ENCODE measurements at places on chromosomes 6 and 20. TPM values are rescaled to one million over a fixed set of nuclear protein-coding genes. Genes with fewer than 3 reads are reported as not detected.

DNA sequence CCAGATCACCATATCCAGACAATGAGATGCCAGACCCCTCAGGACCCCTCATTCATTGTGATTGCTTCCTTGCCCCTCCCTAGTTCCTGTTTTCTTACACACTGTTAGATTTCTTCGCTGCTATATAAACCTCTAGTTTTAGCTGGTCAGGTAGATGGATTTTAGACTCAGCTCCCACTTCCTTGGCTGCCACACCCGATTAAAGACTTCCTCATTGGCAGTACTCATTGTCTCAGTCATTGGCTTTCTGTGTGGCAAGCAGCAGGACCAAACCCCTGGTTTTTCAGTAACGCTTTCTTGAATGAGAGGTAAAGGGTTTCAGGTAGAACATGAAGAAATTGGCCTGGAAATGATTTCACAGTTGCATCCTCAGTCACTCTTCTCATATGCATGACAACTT lies 47.9 kb downstream of the QRSL1 start:
- DNase-seq: no peak

GRCh38 chr6:38212579-38212978 lies 393.1 kb downstream of the ZFAND3 start:
- DNase-seq: no peak

- no peak for DNase-seq
Observed at GRCh38 chr20:50303573-50304500, 113.2 kb downstream of the CEBPB start.

- DNase-seq: no peak
Observed at GRCh38 chr6:79656134-79656533, 25.0 kb downstream of the SH3BGRL2 start.

DNA sequence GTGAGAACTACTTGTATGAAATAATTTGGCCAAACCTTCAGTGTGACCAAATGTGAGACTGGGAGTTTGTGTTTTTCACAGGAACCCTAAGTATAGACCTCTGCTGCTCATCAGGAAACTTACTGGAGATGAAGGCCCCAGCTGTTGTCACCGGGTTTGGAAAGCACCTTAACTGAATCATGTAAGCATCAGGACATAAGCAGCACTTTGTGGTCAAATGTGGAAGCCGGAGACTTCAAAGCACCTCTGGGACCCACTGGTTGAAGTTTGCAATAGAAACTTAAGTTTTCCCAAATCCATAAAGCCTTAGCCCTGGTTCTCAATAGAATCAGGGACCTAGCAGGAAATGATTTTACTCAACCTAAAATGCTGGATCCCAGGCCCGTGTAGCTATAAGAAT lies 14.3 kb downstream of the TTPAL start:
- DNase-seq: no peak

GRCh38 chr6:157323966-157324300 lies 614 bp upstream of the TMEM242 start:
- DNase-seq: peak; percentile 21

DNA sequence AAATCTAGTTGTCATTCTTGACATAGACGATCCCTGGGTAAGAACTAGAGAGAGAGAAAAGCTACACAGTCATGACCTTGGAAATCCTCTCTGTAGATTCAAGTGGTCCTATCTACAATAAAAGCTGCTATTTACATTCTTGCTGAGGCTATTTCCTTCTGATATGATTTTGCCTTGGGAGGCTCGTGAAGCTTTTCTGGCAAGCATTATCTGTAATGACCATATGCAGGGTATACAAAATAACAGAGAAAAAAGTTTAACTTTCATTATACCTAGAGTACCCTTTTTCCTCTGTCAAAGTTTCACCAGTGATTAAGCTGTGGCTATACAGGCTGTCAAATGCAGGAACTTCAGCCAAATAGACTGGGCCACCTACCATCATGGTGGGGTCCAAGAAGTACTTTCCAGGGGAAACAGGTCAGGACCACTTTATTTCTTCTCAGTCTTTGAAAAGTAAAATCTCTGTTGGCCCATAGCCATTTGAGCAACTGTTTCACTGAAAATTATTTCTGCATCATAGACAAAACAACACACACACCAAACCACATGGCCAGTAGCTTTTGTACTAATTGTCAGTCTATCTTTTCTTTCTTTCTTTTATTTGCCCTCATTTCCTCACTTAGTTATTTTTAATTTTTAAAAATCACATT lies 677.0 kb upstream of the ID4 start:
- DNase-seq: no peak

GRCh38 chr20:41125530-41126457 lies 11.5 kb upstream of the PLCG1 start:
- DNase-seq: no peak

DNA sequence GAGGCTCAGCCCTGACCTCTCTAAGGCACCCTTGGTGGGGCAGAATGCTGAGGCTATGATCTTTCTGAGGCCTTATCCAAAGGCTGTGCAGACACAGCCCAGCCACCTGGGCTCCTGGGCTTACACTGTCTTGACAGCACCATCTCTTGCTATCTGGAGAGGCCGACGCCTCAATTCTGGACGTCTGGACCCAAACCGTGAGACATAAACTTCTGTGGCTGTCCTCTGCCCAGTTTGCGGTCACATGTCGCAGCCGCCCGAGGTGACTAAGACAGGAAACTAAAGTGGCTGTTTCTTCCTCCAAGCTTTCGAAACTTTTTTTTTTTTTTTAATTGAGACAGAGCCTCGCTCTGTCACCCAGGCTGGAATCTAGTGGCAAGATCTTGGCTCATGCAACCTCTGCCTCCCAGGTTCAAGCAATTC lies 49.3 kb downstream of the PRR18 start:
- peak; percentile 40 for DNase-seq

- DNase-seq: no peak
Observed at GRCh38 chr6:82264824-82265223, 17.3 kb upstream of the IBTK start.

- no peak for DNase-seq
Observed at GRCh38 chr20:46929902-46930301, 35.3 kb downstream of the EYA2 start.

GRCh38 chr20:46315311-46315710 lies 7.0 kb upstream of the CDH22 start:
- DNase-seq: no peak

GRCh38 chr6:109672175-109672574 lies 18.8 kb downstream of the AK9 start:
- DNase-seq: no peak

DNA sequence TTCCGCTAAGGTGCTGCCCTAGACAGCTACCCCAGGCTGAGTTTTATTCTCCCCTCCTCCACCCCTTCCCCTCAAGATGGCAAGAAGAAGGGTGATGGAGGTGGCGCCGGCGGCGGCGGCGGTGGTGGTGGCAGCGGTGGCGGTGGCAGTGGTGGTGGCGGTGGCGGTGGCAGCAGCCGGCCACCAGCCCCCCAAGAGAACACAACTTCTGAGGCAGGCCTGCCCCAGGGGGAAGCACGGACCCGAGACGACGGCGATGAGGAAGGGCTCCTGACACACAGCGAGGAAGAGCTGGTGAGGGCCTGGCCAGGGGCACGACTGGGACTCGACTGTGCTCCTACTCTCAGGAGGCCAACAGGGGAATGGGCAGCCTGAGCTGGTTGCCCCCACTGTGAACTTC lies 35.1 kb downstream of the EIF2S2 start:
- no peak for DNase-seq

GRCh38 chr6:38117281-38117680 lies 297.8 kb downstream of the ZFAND3 start:
- no peak for DNase-seq

DNA sequence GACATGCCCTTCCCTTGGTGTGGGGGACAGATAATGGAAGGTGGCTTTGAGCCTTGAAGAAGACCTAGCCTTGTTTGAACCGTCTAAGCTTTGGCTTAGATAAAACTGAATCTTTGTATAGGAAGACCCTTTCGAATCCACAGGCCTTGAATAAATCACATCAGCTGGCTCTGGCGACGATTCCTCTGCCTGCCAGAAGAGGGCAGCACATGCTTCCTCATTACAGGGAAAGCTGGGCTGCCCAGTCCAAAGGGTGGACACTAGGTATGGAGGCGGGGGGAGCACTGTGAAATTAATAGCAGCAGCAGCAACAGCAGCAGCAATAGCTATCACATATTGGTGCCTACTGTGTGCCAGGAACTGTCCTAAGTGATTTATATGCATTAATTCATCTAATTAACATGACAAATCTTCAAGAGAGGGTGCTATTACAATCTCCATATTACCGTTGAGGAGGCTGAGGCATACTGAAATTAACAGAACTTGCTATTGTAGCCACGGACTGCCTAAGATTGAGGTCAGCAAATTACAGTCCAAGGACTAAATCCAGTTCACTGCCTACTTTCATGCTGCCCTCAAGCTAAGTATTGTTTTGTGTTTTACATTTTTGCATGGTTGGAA lies 85.1 kb downstream of the CLIC5 start:
- peak; percentile 33 for DNase-seq

DNA sequence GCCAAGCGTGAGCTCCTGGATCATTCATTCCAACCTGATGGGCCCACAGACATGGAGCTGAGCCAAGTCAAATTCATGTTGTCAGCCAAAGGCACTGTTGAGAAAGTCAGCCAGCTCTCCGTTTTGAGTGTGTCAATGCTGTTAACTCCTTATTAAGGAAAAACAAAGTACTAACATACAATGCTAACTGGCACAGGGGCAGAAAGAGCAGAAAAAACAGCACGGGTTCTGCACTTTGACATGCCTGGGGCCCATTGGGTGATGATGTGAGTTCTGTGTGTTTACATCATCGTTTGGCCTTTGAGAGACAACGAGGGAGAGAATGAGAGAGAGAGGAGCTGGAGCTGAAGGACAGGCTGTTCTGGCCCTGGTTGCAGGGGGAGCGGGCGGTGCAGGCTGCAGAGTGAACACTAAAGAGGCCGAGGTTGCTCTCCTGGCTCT lies 85.9 kb downstream of the SMOC2 start:
- DNase-seq: no peak

MYL9 gene
- total RNA-seq: 4.0 TPM

MATN4 gene
- 0.64 TPM for total RNA-seq

SCGN gene
- total RNA-seq: not detected

HLA-DPA1 gene
- 58.9 TPM for total RNA-seq

BPIFB1 gene
- not detected for total RNA-seq

ADNP gene
- 64.6 TPM for total RNA-seq

CLIC5 gene
- total RNA-seq: 3.0 TPM

PI16 gene
- not detected for total RNA-seq

All from activated T-helper 2 cell treated with anti-CD3 and anti-CD28 coated beads, Interferon-gamma antibody, Interleukin-2, Interleukin-4, amounts not matched to agents 10 μg/mL and 5 μg/mL and 100 μg/mL, durations not matched to agents 14 hours and 24 hours and 36 hours (primary cell).